ENCODE measurements at places on chromosomes 6 and 20.
A peak's percentile ranks its signal among the peaks of the same experiment; 100 is the strongest.

GRCh38 chr20:36175475-36175995 lies 21.0 kb downstream of the EPB41L1 start:
- no peak for DNase-seq

- no peak for DNase-seq
Measured at GRCh38 chr6:125798734-125799508, 8.2 kb downstream of the NCOA7 start.

- DNase-seq = no peak
Measured at GRCh38 chr20:49888212-49889000, 26.9 kb downstream of the SPATA2 start.

DNA sequence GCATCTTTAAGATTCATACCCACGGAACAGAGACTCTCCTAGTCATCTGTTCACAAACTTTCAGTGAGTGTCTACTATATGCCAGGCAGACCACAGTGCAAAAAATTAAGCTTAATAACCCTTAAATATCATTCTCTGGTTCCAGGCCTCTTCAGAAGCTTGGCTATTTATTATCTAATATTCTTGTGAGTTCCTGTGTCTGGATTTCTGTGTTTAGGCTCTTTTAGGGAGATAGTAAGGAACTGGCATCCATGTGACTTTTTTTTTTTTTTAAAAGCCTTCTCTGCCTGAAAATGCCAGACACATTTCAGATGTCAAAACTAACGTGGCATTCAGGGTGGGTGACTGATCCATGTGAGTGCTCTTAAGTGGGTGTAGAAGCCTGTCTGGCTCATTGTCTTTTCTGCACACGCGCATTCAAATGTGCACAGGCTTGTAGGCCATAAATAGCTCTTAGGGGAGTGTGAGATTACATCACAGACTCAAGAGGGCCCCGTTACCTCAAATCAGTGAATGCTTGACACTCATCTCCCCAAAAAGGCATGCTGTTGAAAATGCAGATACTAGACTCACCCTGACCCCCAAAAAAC lies 141.9 kb downstream of the GMPR start:
- no peak for DNase-seq

DNA sequence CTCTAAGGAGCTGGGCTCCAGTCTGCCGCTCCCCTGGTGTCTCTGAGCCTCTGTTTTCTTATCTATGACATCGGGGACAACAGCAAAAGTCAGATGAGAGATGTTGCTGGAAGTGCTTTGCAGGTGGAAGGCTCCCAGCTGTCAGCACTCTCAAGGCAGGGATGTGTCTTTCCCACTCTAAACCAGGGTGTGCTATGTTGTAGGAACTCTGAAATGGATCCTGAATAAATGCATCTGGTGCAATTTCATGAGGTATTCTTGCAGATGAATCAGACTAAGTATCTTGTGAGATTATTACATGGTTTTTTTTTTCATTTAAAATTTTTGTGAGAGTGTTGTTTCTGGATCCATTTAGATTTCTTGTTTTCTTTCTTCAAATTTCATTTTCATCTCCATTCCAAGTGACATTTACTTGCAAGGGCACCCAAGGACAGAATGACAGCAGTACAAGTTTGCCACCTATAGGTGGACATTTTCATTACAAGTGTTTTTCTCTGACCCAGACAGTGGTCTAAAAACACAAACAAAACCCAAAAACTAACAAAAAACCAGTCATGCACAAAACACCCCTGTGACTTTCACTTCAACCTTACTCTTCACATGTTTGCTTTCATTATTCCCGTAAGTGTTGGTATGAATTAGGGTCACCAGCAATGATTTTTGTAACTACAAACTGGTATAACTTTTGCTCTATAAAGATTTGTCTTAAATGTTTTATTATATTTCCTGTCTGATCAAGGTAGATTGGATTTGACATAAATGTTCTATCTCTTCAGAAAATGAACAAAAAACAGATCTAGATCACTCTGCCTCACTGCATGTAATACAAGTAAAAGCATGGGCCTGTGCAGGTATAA lies 14.7 kb upstream of the SIM1 start:
- DNase-seq = no peak

DNA sequence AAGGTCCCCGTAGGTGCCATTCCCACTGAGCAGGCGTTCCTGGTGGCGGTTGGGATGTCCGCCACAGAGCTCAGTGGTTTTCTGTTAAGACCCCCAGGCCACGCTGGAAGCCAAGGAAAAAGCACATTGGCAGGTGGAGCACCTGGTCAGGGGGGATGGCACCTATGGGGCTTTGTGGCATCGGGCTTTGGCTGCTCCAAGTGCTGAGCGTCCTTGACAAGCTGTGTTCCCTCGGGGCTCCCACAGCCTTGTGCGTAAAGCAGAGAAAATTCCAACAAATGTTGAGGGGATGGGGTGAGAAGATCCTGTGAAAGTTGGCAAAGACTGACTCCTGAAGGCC lies 135.4 kb downstream of the JPH2 start:
- no peak for DNase-seq

DNA sequence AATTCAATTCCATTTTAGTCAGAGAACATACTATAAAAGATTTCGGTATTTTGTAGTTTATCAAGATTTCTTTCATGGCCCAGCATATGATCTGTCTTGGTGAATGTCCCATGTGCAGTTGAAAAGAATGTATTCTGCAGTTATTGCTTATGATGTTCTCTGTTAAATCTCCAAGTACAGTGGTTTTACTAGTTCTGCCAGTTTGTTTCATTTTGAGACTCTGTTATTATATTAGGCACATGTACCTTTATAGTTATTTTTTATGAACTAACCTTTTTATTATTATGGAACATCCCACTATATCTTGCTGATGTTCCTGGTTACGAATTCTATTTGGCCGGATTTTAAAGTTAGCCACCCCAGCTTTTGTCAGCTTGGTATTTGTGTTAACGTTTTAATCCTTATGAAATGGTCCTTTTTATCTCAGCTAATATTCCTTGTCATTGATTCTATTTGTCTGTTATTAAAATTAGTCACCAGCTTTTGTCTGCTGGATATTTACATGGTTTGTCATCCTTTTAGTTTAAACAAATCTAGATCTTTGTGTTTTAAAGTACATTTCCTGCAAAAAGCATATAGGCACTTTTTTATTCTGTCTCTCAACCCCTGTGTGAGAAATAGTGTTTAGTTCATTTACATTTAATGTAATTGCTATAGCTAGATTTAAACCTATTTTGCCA lies 48.9 kb downstream of the VTA1 start:
- no peak for DNase-seq

DNA sequence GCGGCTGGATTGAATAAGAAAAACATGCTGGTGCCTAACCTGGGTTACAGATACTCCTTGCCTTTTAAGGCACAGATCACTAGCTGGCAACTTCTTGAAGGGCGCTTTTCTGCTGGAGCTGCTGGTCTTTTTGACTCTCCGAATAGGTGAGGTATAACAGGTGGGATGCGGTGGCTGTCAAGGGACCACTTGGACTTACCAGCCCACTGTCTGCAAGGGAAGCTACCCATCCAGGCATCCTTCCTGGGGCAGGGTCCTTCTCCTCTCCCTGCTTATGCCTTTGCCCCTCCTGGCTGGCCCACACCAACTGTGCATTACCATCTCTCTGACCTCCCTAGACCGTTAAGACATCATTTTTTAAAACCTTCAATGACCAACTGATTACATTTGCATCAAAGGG lies 57.4 kb downstream of the NPEPL1 start:
- no peak for DNase-seq

GRCh38 chr6:139545206-139546105 lies 171.0 kb upstream of the CITED2 start:
- no peak for DNase-seq

GRCh38 chr6:87152526-87152955 lies 2.8 kb upstream of the ZNF292 start:
- no peak for DNase-seq

- no peak for DNase-seq
Measured at GRCh38 chr6:124432620-124433019, 529.6 kb upstream of the RNF217 start.

DNA sequence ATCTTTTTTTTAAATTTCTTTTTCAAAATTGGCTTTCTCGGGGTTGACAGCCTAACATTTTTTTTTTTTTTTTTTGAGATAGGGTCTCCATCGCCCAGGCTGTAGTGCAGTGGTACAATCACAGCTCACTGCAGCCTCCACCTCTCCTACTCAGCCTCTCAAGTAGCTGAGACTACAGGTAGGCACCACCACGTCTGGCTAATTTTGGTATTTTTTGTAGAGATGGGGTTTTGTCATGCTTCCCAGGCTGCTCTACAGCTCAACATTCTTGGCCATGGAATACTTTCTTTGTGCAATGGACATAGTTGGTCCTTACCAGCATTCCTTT lies 6.4 kb upstream of the CTNNBL1 start:
- DNase-seq = no peak

DNA sequence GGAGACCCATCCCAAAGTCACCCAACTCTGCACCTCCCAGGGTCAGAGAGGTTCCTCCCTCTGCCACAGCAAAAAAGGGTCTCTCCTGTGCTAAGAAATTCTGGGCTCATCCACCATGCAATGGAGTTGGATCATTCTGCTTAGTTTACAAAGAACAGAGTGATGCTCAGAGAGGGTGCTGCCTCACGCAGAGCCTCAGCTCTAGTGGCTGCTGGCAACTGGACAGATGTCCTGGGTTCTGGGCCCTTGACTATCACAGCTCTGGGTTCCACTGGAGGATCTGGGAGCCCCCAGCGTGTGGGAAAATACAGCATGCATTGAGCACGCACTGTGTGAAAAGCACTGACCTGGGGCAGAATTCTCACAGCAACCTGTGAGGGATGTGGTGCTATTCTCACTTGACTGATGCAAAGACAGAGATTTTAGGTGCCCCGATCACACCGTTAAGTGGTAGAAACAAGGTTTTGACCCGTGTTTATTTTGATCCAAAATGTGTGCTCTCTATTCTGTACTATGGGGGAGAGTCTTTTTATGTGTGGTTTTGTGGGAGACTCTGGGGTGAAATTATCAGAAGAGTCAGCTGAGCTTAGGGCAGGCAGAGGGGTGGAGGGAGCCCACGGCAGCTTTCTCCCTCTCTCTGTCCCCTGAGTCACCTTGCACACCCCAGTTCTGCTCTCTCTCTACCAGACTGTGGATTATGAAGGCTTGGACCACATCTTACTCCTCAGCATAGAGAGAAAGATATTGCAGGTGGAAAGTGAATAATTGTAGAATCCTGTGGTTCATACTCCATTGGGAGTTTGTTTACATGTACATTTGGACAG lies 19.9 kb downstream of the TREML4 start:
- DNase-seq = no peak

- DNase-seq = peak; percentile 27
Measured at GRCh38 chr6:81739230-81740195, 13.0 kb downstream of the TENT5A start.

- no peak for DNase-seq
Measured at GRCh38 chr20:13436530-13436929, 202.2 kb downstream of the TASP1 start.

DNA sequence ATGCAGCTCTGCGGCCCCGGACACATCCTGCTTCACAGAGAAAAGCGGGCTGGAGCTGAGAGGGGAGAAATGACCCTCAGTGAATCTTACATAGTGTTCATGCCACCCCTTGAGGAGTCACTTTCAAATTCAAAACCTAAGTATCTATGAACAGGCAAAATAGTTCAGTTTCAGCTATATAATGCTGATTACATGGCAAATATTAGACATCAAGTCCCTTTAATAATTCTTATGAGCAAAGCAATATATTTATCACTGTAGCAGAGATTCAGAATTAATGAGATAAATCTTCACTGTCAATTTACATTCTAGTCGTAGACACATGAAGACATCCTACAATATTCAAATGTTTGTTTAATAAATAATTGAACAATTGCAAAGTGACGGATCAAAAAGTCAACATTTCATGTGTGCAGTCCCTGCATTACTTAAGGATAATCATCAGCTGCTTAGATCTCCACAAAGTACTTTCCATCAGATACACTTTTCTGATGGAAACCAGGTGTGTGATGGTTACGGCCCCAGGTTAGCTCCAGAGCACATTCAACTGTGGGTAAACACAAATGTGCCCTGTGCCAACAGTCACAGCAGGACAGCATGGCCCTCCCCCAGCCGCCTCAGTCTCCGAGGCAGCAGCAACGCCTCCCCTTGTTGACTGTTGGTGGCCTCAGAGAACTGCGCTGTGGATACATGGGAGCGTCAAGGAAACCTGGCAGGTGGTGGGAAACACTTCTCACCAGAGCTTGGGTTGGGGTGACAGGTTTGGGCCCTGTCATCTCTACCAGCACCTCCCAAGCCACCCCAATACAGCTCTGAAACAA lies 787 bp upstream of the PRR18 start:
- DNase-seq = no peak

DNA sequence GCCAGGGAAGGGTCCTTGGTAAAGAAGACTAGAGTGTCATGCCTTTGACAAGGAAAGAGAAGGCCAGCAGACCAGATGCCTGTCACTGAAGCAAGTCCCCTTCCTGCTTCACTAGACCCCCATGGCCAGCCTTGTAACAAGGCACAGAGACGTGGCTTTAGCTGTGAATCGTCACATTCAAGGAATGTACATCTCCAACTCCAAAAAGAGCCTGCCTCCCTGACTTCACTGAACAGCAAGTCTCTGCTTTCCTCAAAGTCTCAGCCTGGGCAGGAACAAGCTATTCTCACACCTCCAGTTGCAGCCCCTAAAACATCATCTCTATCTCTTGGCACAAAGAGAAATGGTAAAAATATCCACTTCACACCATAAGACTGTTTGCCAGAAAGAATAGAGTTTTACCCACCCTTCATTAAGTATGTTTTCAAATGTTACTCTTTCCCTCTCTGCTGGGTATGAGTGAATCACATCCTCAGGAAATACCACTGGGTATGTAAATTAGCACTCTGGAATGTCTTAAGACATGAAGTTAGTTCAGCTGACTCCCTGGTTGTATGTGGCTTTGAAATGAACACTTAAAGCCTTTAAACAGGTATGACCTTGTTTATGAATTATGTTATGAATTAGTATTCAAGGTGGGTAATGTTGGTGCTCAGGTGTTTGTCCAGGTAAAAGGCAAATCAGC lies 46.4 kb upstream of the NT5E start:
- no peak for DNase-seq

- no peak for DNase-seq
Measured at GRCh38 chr20:52454660-52455059, 263.1 kb upstream of the ZFP64 start.

- DNase-seq = no peak
Measured at GRCh38 chr6:34555007-34555322, 1.2 kb downstream of the SPDEF start.

DNA sequence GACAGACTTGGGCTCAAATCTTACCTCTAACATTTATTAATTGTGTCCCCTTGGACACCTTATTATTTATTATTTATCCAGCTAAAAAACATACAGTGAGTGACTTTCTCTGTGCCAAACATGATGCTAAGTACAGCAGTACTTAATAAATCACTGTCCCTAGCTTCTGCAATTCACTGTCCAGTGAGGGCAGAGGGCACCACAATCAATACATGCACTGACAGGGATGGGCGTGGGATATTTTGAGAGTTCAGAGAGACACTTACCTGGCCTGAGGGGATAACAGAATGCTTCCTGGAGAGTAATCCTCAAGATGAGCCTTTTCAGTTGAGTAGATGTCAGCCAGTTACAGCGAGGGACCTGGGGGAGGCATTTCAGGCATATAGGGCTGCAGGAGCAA lies 9.3 kb upstream of the TAAR2 start:
- DNase-seq = no peak
